Metanephros (tissue), 2 donors: ENCODE measurements at places on chromosomes 1 and 21. TPM values are rescaled to one million over a fixed set of nuclear protein-coding genes. Genes with fewer than 3 reads are reported as not detected.

Gene C1orf94
- total RNA-seq = not detected

Gene ACOT11
- total RNA-seq = 29.4 TPM

Gene FMN2
- 2.9 TPM for total RNA-seq

Gene FOXE3
- total RNA-seq = not detected

Gene KRTAP12-1
- total RNA-seq = not detected

Gene SPATA45
- total RNA-seq = 0.47 TPM

Gene FMOD
- total RNA-seq = 41.8 TPM

Gene SNX7
- 31.3 TPM for total RNA-seq

Gene MYBPH
- total RNA-seq = 12.0 TPM

Gene KRTAP6-1
- not detected for total RNA-seq

Gene RAB25
- 34.3 TPM for total RNA-seq

Gene UQCRHL
- total RNA-seq = 4.7 TPM

Gene KIF17
- 5.2 TPM for total RNA-seq

Gene FCRL4
- not detected for total RNA-seq

Gene MAP3K21
- 21.0 TPM for total RNA-seq

Gene ZNF695
- total RNA-seq = 4.2 TPM

Gene COL11A1
- 9.1 TPM for total RNA-seq

Gene LRRC38
- 7.4 TPM for total RNA-seq

Gene APOBEC4
- total RNA-seq = not detected

Gene SOX13
- total RNA-seq = 40.2 TPM

Gene IER5
- 9.8 TPM for total RNA-seq

Gene KRTAP11-1
- total RNA-seq = 0.41 TPM

Gene PADI4
- 17.7 TPM for total RNA-seq

Gene KLHDC8A
- 4.8 TPM for total RNA-seq

Gene RAD54L
- 6.7 TPM for total RNA-seq
